ENCODE measurements at places on chromosomes 6 and 20.

GRCh38 chr6:149963212-149963461 lies 606 bp upstream of the ULBP1 start:
- DNase-seq: no peak

GRCh38 chr6:143260857-143261256 lies 189.6 kb downstream of the ADAT2 start:
- DNase-seq: no peak

DNA sequence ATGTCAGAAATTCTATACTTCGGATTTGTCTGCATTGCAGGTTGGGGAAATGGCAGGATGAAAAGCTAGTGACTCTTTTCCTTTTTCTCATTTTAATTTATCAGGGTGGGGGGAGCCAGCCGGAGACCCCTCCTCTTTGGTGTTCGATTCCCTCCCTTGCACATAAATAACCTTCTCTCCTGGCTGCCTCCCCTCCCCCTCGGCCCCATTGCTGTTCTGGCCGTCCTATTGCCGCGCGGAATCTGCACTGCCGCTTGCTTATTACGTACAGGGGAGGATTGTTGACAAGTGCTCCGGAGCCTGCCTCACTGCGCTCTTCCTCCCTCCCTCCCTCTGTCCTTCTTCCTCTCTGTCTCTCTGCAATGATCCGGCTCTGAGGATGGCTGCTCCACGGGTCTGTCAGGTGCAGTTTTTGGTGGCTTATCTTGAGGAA lies 154.7 kb downstream of the JARID2 start:
- DNase-seq: peak; percentile 87

- no peak for DNase-seq
These were observed 33.5 kb downstream of the NEDD9 start for GRCh38 chr6:11198663-11199603.

DNA sequence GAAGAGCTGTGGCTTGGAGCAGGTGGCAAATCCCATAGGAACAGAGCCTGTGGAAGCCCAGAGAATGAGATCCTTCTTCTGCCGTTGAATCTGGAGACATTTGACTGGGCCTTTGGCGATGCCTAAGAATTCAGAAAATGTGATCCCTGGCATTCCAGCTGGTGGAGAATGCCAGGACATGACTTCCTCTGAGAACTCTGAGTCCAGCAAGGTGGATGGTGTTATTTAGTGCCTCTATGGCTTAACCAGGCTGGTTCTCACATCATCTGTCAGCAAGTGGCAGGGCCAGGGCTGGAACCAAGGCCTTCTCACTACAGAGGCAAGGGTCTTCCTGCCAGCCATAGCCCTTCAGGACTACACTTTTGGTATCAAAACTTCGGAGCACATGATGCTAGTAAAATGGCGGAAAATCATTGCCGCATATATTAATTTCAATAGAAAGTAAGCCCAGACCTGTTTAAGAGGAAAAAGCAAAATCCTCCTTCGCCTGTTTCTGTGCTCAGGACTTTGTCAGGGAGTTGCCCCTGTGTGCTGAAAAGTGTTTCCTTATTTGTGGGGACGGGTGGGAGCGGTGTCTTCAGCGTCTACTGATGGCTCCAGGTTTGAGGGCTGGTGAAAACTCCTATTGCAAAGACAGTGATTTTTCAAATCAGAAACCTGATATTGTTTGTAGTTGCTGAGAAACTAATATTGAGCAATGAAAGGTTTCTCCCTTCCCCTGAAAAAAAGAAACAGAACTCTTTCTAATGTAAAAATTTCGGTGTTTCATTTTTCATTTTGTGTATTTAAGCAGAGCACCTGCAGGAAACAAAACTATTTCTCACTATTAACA lies 23.9 kb downstream of the DUSP22 start:
- no peak for DNase-seq

DNA sequence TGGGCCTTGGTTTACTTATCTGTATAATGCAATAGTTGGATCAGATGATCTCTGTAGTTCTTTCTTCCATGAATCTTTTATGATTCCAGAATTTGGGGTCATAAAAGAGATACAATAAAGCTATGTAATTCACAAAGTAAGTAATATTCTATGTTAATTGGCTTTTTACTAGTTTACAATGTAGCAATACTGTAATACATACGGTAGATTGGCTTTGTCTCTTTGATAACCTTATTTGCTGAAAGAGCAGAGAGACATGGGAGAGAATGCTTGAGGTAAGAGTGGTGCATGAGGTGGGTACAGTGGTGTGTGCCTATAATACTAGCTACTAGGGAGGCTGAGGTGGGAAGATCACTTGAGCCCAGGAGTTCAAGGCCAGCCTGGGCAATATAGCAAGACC lies 14.7 kb downstream of the SPACA1 start:
- no peak for DNase-seq

GRCh38 chr6:93943661-93944060 lies 524.3 kb upstream of the EPHA7 start:
- no peak for DNase-seq

Measured in HAP-1 (cell line).